ENCODE measurements at places on chromosomes 6 and 20.

- DNase-seq: no peak
Observed at GRCh38 chr6:158347335-158347734, 35.1 kb downstream of the TULP4 start.

DNA sequence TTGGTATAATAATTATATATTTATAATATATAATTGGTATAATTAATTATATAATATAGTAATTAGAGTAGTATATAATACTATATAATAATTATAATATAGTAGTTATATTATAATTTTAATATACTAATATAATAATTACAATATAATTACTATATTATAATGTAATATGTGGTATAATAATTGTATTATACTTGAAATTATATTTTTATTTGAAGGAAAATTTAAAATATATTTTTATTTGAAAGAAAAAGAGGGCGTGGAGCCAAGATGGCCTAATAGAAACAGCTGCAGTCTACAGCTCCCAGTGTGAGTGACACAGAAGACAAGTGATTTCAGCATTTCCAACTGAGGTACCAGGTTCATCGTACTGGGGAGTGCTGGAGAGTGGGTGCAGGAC, 365.9 kb downstream of the MMUT start:
- DNase-seq: no peak

- peak; percentile 67 for DNase-seq
Observed at GRCh38 chr20:54649511-54649962, 174.1 kb downstream of the DOK5 start.

GRCh38 chr6:139602577-139602976, 228.1 kb upstream of the CITED2 start:
- DNase-seq: no peak

- DNase-seq: no peak
Observed at GRCh38 chr6:150263765-150264404, 104.9 kb upstream of the IYD start.

- DNase-seq: no peak
Observed at GRCh38 chr20:24970754-24971153, 21.7 kb downstream of the CST7 start.

- no peak for DNase-seq
Observed at GRCh38 chr6:39419607-39420006, 97.1 kb upstream of the KCNK16 start.

DNA sequence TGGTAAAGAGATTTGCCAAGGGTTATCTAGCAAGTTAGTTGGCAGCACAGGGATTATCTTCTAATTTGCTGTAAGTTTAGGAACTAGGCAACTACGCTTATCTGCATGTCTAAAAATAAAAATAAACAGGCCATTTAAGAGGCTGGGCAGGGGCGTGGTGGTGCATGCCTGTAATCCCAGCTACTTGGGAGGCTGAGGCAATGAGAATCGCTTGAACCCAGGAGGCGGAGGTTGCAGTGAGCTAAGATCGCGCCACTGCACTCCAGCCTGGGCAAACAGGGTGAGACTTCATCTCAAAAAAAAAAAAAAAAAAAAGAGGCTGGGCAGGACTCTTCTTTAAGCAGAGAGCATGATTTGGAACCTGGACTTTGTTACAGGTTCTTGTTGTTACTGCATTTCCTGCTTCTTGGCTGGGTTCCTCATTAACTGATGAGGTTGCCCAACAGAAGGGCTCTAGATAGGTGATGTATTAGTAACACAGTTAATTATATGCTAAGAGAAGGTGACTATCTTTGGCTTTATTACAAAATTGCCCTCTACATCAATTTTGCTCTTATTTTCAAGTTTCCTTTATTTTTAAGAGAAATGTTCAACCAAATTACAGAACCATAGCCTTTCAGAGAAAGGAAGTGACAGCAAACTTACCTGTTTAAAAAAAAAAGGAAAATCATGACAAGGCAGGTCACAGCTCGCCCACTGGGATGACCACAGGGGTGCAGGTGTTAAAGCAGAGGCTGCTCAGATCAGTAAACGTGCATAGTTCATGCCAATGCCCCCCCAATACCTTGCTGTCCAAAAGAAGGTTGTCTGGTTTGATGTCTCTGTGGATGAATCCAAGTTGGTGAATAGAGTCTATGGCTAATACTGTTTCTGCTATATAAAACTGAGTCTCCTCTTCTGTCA, 32.5 kb downstream of the STK38 start:
- no peak for DNase-seq

DNA sequence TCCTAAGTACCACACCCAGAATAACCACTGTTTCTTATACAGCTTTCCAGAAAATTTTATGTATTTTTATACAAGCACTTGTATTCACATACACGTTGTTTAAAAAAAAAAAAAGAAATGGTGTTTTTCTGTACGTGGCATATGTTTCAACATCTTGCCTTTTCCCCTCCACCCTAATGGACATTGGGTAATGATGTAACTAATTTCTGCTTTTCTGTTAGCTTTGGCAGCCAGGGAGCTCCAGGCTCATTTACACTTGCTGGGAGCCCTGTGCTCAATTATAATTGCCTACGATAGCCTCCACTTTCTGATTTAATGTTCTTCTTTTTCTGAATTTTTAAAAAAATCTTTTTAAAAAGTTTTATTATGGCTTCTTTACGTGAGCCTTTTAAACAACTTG, 352.4 kb downstream of the UTRN start:
- DNase-seq: no peak
